ENCODE measurements at places on chromosomes 6 and 20.
A peak's percentile ranks its signal among the peaks of the same experiment; 100 is the strongest.

DNA sequence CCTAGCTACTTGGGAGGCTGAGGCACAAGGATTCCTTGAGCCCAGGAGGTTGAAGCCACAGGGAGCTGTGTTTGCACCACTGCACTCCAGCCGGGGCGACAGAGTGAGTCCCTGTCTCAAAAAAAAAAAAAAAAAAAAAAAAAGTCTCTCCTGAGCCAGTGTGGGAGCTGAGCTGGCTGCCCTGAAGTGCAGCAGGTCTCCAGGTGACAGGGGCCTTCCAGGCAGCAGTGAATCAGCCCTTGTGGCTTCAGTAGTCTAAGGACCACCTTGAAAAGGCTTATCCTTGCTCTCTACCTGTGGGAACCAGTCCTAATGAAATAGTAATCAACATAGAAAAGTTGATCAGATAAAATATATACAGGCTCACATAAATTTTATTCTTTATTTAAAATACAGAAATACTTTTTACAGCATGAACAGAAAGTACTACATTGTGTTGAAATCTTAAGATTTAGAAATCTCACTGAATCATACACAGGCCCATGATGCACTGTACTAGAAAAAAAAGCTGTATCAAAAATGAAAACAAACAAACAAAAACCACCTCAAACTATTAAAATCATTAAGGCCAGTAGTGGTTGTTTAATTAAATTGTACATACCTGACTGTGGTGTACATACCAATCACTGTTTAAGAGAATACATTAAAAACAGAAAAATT, 128.9 kb downstream of the SCML4 start:
- no peak for DNase-seq

DNA sequence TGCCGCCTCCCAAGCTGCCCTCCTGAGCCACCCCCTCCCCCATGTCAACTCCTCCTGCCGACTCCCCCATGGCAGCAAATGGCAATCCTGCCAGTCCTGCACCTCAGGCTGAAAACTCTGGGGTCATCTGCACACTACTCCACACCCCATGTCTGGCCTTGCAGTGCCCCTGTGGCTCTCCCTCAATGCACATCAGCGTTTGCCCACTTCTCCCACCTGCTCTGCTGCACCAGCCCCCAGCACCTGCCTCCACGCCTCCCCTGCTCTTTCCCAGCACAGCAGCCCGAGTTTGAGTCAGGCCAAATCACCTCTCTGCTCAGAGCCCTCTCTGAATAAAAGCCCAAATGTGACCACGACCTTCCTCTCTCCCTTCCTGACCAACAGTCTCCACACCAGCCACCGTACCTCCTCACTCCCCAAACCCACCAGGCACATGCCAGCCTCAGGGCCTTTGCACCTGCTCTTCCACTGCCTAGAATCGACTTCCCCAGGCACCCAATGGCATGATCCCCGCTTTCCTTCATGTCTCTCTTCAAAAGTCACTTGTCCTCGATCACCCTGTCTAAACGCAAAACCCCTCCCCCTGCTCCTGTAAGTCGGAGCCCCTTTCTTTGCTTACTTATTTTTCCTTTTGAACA, 4.3 kb downstream of the PXDC1 start:
- no peak for DNase-seq

DNA sequence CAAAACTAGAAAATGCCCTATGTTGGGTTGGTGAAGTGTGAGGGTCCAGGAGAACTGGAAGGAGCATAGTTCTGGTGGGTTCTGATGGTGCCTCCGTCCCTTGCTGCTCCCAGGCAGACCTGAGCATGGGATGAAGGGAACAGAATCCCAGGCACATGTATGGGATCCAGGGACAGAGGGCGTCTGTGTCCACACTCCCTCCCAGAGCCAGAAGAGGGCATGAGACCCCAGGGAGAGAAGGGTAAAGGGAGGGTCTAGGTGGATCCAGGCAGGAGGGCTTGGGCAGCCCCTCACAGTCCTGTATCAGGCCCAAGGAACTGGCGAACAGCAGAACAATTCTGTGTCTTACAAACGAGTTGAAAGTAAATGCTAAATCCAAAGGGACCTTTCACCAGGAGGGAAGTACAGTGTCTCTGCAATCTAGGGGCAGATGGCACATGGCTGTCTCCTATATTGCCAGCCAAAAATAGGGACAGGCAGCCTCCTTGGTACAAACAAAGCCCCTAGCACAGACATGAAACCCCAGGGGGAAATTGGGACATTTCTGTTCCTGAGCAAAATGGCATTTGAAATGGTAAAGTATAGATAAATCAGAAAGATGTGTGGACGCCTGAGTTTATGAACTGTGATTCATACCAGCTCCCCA, 2.5 kb upstream of the BPIFA1 start:
- DNase-seq: no peak

DNA sequence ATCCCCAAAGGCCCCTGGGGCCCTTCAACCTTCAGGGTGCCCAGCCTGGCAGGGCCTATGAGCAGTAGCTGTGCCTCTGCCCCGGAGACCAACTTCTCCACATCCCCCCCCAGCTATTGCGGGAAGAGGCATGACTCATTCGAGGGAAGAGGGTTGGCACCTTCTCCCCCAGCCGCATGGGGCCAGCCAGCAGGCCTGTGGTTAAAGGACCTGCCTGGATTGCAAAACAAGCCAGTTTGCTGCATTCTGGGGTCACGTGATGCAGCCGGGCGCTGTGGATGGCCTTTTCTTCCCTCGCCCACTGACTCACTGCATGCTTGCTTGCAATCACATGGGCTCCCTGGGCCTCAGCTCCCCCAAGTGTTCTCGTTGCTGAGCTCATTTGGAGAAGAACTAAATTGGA, 182.5 kb downstream of the MAFB start:
- peak; percentile 43 for DNase-seq

DNA sequence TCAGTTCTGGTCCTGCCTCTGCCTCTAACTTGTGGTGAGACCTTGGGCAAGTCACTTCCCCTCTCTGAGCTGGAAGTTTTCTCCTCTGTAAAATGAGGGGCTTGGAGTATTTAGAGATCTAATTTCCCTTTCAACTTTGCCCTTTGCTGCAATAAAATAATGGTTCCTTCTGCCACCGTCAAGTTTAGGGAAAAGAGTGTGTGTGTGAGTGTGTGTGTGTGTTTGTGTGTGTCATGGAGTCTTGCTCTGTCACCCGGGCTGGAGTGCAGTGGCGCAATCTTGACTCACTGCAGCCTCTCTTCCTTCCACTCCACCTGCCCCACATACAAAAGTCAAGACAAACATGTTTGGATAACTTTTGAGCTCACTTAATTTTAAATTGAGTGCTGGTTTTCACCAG, 39.2 kb upstream of the PIM1 start:
- no peak for DNase-seq

- DNase-seq: no peak
Measured at GRCh38 chr20:16445482-16445881, 127.8 kb downstream of the KIF16B start.

DNA sequence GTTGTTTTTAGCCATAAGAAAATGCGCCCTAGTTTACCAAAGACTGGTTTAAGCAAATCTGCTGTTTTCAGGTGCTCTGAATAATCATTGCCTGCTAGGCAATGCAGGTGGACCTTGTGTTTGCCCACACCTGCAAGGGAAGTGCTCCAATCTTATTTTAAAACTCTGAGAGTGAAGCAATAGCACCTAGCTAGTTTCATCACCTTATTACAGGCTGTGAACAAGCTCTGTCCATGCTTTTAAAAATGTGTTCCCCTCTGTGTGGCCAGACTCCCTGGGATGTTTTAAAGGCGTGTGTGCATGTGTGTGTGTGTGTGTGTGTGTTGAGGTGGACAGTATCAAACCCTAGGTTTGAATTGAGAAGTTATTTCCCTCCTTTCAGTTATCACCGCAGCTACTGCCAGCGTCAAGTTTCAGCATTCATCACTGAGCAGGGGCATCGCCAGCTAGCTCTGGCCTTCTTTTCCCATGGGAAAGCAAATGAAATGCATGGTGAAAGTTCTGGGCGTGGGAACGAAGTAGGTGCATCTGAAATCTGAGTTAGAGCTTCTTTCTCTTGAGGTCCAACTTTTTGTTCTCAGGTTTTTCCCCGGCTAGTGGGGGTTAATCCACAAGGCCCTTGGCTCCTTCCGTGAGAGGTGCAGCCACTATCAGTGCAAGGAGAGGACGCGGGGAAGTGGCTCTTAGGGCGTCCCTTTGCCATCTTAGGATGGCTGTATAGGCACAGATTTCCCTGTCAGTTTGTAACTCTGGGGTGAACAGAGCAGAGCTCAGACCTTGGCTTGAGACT, 30.8 kb downstream of the DUSP22 start:
- DNase-seq: no peak

- DNase-seq: no peak
Measured at GRCh38 chr20:45407783-45408645, at the start of gene DBNDD2. DBNDD2 (plus strand) TSS chr20:45408289; CDS start chr20:45408468, 179 bp downstream.

- DNase-seq: no peak
Measured at GRCh38 chr6:138546733-138547185, 47.5 kb upstream of the NHSL1 start.

GRCh38 chr6:142763205-142763604, 181.8 kb downstream of the HIVEP2 start:
- no peak for DNase-seq

- DNase-seq: no peak
Measured at GRCh38 chr6:105035299-105035698, 78.4 kb downstream of the LIN28B start.

GRCh38 chr6:152099446-152100182, 292.1 kb downstream of the ESR1 start:
- DNase-seq: no peak

DNA sequence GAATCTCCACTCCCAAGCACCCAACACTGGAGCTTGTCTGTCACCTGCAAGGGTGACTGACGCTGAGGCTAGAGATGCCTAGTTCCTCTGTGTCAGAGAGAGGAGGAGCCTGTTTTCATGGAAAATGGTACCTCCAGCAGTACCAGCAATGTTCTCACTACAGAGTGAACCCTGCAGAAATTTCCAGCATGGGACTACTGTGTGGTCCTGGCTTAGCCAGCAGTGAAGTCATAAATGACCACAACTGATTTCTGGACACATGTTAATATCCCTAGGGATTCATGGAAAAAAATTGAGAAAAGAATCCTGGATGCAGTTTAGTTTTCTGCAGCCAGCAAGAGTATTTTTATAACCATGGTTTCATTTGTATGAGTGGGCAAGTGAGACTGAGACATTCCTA, 468.1 kb downstream of the CD83 start:
- DNase-seq: no peak

- DNase-seq: peak; percentile 68
Measured at GRCh38 chr6:110876170-110876773, 1.7 kb downstream of the AMD1 start.

GRCh38 chr20:47206962-47207641, 149.4 kb downstream of the ZMYND8 start:
- DNase-seq: no peak

DNA sequence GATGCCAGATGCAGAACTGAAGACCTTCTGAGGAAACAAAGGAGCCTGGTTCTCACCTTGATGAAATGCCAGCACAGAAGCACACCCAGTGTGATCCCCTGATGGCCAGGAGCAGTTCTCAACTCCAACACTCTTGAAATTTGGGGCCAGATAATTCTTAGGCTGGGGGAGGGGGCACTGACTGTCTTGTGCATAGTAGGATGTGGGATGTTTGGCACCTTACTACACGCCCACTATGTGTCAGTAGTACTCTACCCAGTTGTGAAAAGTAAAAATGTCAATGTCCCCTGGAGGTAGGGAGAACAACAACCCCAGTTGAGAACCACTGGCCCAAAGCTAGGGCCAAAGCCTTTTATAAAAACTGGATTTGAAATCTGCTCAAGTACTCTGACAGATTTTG, 398.3 kb upstream of the ARID1B start:
- DNase-seq: peak; percentile 42

DNA sequence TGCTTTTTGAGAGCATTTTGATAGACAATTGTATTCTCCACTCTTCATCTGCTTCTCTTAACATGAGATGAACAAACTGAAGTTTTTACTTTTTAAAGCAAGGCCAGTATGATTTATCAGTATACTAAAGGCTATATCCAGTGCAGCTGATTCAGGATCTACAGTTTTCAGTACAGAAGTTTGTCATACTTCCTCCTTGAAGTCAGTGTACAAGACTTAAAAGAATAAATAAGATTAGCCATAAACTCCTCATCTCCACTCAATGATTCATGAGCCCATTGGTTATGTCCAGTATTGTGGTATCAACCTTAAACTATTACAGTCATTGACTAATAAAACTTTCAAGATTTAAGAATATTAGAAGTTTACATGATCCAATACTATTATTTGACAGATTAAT, 374.8 kb upstream of the EPHA7 start:
- no peak for DNase-seq

DNA sequence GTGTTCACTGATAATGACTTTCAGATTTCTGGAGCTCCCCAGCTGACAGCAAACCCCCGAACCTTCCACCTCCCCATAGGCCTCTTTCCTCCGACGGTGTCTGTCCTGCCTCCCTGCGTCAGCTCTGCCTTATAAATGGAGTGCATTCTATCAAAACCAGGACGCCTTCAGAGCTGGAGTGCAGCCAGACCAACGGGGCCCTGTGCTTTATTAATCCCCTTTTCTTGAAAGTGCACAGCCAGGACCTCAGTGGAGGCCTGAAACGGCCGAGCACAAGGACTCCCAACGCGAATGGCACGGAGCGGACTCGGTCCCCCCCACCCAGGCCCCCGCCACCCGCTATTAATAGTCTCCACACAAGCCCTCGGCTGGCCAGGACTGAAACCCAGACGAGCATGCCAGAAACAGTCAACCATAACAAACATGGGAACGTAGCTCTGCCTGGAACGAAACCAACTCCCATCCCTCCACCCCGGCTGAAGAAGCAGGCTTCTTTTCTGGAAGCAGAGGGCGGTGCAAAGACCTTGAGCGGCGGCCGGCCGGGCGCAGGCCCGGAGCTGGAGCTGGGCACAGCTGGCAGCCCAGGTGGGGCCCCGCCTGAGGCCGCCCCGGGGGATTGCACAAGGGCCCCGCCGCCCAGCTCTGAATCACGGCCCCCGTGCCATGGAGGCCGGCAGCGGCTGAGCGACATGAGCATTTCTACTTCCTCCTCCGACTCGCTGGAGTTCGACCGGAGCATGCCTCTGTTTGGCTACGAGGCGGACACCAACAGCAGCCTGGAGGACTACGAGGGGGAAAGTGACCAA, 42.3 kb upstream of the NAA20 start:
- no peak for DNase-seq

GRCh38 chr6:114940181-114940580, 597.4 kb upstream of the HS3ST5 start:
- no peak for DNase-seq

DNA sequence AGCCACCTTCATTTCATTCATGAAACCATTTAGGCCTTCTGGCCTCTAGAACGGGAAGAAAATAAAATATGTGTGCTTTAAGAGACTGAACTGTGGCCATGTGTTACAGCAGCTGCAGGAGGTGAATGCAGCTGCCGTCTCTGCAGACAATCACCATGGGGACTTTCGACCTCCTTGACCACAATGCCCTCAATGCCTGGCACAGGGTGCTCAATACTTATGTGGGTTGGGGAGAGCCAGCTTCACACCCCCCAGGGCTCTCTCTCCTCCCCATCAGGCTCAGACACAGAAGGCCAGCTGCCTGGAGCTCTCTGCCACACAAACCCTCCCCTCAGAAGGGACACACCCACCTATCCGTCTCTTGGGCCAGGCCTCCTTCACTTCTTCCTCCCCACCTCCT, 43.5 kb downstream of the ANKRD60 start:
- DNase-seq: no peak

- no peak for DNase-seq
Measured at GRCh38 chr6:137002505-137002904, 42.3 kb downstream of the IL20RA start.

Data from CD4-positive, alpha-beta T cell treated with Interleukin-10 for 1 hour (primary cell).